ENCODE measurements at places on chromosomes 5 and 9. TPM values are rescaled to one million over a fixed set of nuclear protein-coding genes. Genes with fewer than 3 reads are reported as not detected.

The PCDHGA5 gene
- 2.0 TPM for total RNA-seq

The RNF130 gene
- 150 TPM for total RNA-seq

The WDR38 gene
- 0.36 TPM for total RNA-seq

The NADK2 gene
- total RNA-seq, result 13.2 TPM

The PRDM9 gene
- total RNA-seq, result not detected

The RMRP gene
- 1,899 TPM for total RNA-seq

The ANKDD1B gene
- total RNA-seq, result not detected

The CFAP90 gene
- total RNA-seq, result not detected

The C9orf153 gene
- total RNA-seq, result 0.38 TPM

The GBGT1 gene
- total RNA-seq, result 25.8 TPM

The PCDHGB3 gene
- total RNA-seq, result 13.2 TPM

The RAB3C gene
- 0.28 TPM for total RNA-seq

The RUSC2 gene
- 23.5 TPM for total RNA-seq

DNA sequence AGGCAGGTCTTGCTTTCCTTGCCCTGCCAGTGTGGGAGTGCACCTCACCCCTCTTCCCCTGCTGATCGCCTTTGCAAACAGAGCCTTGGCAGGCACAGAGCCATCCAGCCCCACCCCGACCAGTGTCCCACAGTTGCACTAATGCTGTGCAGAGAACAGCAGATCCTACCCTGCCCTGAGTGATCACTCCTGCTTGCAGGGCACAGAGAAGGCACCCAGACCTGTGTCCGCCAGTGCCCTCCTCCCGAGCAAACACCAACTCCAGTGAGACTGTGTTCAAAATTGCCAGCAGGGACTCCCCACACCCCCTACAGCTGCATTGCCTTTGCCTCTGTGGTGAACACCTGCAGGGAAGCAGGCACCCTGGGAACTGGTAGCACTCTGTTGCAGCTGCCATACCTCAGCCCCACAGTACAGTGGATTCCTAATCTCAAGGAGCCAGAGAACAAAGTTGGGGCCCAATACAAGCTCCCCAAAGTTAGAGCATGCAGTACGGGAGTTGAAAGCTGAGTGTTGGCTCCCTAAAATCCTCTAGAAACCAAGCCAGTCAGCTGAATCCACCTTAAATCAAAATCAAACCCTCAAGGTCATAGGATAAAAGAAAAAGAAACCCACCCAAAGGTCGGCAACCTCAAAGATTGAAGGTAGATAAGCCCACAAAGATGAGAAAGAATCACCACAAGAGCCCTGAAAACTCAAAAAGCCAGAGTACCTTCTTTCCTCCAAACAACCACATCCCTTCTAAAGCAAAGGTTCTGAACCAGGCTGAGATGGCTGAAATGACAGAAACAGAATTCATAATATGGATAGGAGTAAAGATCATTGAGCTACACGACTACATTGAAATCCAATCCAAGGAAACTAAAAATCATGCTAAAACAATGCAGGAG lies 92.9 kb upstream of the PIK3R1 start:
- DNase-seq, result no peak

DNA sequence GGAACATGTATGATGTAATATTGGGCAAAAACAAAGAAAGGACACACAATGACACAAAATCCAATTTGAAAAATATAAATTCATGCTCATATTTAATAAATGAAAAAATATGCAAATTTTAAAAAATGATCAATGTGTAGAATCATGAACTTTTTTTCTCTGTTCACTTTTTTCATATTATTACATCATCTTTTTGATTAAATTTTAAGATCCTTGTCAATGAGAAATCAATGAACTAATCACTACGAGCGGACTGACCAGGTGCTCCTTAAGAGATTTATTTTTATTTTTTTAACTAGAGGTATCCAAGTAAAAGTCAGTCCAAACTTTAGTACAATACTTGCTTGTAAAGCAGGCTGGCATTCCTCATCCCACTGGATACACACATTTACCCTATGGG lies 174.1 kb downstream of the CDK5RAP2 start:
- DNase-seq, result no peak

GRCh38 chr9:90970608-90971007 lies 169.0 kb downstream of the SYK start:
- DNase-seq, result no peak

DNA sequence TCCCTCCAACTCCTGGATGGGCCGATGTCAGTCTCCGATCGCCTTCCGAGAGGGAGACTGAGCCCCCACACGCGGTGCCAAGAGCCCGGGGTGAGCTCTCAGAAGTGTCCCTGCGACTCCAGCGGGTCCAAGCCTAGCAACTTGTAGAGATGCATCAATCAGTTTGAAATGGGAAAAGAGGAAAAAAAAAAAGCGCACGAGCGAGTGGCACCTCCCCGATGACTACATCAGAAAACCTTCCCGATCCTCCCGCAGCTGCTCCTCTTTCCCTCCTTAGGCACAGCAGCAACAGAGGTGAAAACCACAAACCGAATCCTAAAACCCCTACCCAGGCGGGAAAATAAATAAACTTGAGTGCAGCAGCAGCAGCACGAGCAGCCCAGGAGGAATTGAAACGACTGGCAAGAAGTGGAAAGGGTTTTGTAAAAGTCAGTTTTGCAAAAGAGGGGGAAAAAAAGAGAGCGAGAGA lies 1.0 kb upstream of the EFNA5 start:
- no peak for DNase-seq

DNA sequence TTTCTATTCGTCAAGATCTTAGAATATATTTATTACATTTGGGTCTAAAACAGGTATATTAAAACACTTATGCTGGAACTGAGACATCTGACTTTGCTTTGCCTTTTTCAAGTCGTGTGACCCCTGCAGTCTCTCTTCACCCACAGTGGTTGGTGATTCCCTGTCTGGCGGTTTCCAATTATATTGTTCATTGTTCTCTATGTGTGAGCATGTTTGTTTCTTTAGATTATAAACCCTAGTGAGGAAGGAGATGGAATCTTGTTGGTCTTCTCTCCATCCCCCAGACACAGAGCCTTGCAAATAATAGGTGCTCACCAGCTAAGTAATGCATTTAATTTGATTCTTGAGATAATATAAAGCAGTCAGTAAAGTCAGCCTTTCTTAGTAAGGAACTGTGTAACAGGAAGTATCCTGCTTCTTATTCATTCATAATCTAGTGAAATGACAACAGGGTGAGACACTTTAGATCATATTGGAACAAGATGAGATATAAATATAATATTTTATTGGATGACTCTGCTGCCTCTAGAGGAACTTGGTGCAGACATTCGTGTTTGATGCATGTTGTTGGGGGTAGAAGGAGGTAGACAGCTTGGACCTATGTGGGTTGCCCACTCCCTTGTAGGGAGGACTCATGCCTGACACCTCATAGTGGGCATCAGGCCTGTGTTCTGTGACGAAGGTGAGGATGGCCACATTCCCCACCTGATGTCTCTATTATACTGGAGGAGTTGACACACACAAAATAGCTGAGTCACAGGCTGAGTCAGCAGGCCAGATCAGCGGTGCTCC lies 88.1 kb downstream of the FGF1 start:
- DNase-seq, result no peak

GRCh38 chr5:155912291-155912690 lies 414.7 kb upstream of the SGCD start:
- DNase-seq, result no peak

GRCh38 chr5:53891159-53891558 lies 330.7 kb downstream of the NDUFS4 start:
- no peak for DNase-seq

- DNase-seq, result no peak
Measured at GRCh38 chr5:133253070-133253469, 201.3 kb downstream of the HSPA4 start.

DNA sequence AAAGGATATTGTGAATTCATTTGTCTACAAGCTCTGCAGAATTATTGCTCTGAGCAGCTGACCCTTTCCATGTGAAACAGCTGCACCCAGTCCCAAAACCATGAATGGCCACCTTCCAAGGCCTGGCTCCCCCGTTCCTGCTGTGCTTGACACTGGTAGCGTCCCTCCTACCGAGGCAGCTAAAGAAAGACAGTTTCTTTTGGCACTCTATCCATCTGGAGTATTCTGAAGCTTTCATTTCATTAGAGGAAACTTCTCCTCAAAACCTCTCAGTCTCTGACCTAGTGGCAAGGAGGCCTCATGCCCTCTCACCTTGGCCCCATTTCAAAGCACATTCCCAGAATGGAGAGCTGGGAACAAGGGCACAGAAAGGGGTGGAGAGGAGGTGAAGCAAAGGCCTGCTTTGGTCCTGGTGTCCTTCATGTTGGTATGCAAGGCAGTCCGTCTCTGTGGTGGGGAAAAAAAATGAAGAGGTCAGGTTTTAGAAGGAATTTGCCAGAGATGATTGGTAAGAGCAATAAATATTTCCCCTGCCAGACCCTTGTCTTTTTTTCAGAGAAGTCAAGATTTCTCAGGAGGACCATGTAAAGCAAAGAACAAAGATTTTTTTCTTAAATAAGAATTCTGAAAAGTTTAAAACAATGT lies 232.0 kb downstream of the RFK start:
- no peak for DNase-seq

GRCh38 chr9:6942406-6942805 lies 184.6 kb downstream of the KDM4C start:
- no peak for DNase-seq

GRCh38 chr9:137320555-137321384 lies 18.7 kb upstream of the NRARP start:
- DNase-seq, result peak; percentile 20

GRCh38 chr5:172569861-172570558 lies 71.1 kb upstream of the NEURL1B start:
- no peak for DNase-seq

GRCh38 chr9:136544548-136544963 lies 1.3 kb downstream of the NOTCH1 start:
- DNase-seq, result no peak

- no peak for DNase-seq
Measured at GRCh38 chr5:120609570-120609969, 145.5 kb downstream of the PRR16 start.

GRCh38 chr5:57503433-57503832 lies 20.8 kb upstream of the ACTBL2 start:
- no peak for DNase-seq

DNA sequence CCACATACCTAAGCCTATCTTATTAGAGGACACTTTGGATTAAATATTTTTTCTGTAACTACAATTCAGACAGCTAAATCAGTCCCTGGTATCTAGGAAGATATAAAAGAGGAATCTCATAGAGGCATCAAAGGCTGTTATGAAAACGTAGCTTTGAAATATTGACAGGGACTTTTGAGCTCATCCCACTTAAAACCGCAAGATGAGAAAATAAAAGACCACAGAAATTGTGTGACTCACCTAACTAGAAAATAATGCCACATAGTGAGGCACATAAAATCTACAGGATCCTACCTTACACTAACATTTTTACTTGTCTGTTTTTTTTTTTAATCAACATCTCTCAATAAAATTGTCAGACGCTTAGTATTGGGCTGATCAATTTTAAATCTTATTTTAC lies 686.5 kb upstream of the COX7C start:
- no peak for DNase-seq

- DNase-seq, result no peak
Measured at GRCh38 chr9:89780959-89781358, 176.1 kb downstream of the GADD45G start.
